ENCODE measurements at places on chromosomes 1 and 21. TPM values are rescaled to one million over a fixed set of nuclear protein-coding genes. Genes with fewer than 3 reads are reported as not detected.
A peak's percentile ranks its signal among the peaks of the same experiment; 100 is the strongest.

GRCh38 chr1:151435174-151435573 lies 24.1 kb downstream of the POGZ start:
- no peak for DNase-seq

TMEM269 gene
- not detected for total RNA-seq

KRTAP10-4 gene
- not detected for total RNA-seq

DNA sequence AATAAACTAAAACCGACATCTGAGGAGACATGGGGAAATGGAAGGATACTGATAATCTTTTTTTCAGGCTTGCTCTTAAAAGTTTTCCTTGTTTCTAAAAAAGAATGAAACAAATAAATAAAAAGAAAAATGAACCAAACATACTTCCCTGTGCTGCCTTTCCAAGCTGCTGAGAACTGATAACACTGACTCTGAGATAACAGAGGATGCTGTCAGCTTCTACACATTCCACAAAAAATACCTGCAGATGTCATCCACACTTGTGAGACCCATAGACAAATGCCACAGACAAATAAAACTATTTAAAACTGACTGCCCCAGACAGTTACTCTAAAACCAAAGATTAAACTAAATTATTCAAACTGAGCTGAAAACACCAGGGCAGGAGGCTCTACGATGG lies 12.0 kb upstream of the OR6K3 start:
- no peak for DNase-seq

DNA sequence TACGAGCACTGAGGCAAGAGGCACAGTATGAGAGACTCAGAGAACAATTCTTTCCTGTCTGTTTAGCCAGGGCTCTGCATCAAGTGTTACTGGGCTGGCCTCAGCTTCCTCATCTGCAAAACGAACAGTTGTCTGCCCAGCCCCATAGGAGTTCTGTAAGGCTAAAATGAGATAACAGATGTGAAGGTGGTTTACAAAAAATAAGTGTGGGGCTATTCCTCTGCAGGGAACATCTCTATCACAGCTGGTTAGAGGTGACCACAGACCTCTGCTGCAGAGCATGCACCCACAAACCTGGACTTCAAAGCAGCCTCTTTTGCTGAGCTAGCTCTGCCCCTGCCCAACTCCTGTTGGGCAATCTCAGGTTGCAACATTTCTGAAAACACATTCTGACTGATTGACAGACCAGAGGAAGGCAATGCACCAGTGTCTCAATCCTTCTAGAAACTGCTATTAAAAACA lies 10.5 kb upstream of the OLIG1 start:
- no peak for DNase-seq

- DNase-seq, result no peak
Observed at GRCh38 chr1:60463786-60464185, 390.2 kb upstream of the C1orf87 start.

DNA sequence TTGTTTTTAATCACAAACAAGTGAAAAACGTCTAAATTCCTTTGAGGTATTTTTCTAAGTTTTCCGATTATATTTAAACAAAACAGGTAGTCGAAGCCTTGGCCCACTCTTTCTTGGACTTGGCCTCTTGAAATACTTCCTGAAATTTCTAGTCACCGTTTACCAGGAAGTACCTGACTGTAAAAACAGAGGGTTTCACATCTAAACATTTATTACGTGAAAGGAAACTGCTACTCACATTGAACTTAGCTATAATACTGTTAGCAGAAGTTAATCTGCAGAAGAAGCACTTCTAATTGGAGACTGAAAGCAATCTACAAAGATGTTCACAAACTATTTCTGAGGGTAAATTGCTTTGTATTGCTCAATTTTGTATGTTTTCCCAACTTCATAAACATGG lies 526.0 kb upstream of the ADGRL4 start:
- no peak for DNase-seq

LCE2B gene
- 0.58 TPM for total RNA-seq

OR10J1 gene
- total RNA-seq, result not detected

LRRC71 gene
- total RNA-seq, result not detected

GRCh38 chr1:39422614-39423013 lies 68.8 kb upstream of the BMP8A start:
- DNase-seq, result no peak

LCA5L gene
- total RNA-seq, result 0.42 TPM

- DNase-seq, result no peak
Observed at GRCh38 chr21:37905291-37905690, 11.0 kb downstream of the KCNJ6 start.

CD1B gene
- not detected for total RNA-seq

PLPP3 gene
- total RNA-seq, result 1.6 TPM

GRCh38 chr1:213988507-213989001 lies 781 bp downstream of the PROX1 start:
- DNase-seq, result peak; percentile 70

MARK1 gene
- 16.2 TPM for total RNA-seq

SPATA1 gene
- total RNA-seq, result 0.56 TPM

- DNase-seq, result peak; percentile 84
Observed at GRCh38 chr1:206001476-206001888, 1.7 kb downstream of the RAB7B start.

All from foreskin keratinocyte (primary cell).